ENCODE measurements at places on chromosomes 2 and 18. TPM values are rescaled to one million over a fixed set of nuclear protein-coding genes. Genes with fewer than 3 reads are reported as not detected.

UGT1A5 gene
- total RNA-seq: not detected

DNA sequence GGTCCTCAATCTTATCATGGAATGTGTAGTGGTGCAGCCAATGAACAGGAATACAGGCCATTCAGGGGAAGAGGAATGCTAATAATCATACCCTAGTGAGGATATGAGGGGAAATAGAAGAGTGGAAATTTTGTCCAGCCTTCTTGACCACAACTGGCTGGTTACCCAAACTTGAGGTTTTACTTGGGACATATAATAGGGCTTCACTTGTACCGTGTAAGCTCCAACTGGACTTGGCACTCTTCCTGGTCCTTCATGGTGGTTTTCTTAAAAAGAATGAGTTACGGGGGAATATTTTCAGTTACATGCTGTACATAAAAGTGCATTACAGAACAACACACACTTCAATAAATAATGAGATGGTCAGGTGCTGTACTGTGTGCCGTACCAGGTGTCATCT, 234.9 kb upstream of the RASGRP3 start:
- DNase-seq: no peak
- H3K4me1 ChIP-seq: peaks cover 10% of the 10 kb centered on the region
- H3K27me3 ChIP-seq: no peaks in the 10 kb centered on the region
- no peaks in the 10 kb centered on the region for H3K36me3 ChIP-seq
- no peak overlapping the region for H3K27ac ChIP-seq

- DNase-seq: no peak
- H3K36me3 ChIP-seq: no peaks in the 10 kb centered on the region
- H3K27me3 ChIP-seq: no peaks in the 10 kb centered on the region
Measured at GRCh38 chr2:122736279-122736678, 980.8 kb downstream of the TSN start.

DNA sequence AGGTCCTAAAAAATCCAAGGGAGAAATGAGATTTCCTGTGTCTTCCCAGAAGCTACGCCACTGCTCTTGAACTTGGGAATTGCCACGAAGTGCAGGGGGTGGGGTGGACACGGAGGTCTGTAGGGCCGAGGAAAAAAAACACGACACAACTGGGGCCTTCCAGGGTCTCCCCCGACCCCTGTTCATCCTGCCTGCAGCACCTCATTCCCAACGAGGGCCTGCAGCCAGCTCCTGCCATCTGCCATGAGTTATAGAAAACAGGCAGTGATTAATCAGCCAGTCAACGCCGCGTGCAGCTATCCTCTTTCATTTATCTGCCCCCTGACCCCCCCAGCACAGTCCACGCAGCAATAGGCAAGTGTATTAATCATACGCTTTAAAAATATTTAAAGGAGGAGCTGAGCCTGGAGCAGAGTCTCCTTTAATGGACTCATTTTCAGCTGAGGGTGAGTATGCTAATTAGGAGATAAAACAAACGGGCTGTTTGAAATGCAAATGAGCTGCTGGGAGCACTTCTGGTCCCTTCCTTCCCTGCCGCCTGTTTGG, 209.9 kb downstream of the TFCP2L1 start:
- H3K4me1 ChIP-seq: no peaks in the 10 kb centered on the region
- H3K4me3 ChIP-seq: no peak overlapping the region
- peak; percentile 75 for DNase-seq
- no peak overlapping the region for H3K27ac ChIP-seq
- H3K27me3 ChIP-seq: no peaks in the 10 kb centered on the region
- H3K36me3 ChIP-seq: no peaks in the 10 kb centered on the region

DNA sequence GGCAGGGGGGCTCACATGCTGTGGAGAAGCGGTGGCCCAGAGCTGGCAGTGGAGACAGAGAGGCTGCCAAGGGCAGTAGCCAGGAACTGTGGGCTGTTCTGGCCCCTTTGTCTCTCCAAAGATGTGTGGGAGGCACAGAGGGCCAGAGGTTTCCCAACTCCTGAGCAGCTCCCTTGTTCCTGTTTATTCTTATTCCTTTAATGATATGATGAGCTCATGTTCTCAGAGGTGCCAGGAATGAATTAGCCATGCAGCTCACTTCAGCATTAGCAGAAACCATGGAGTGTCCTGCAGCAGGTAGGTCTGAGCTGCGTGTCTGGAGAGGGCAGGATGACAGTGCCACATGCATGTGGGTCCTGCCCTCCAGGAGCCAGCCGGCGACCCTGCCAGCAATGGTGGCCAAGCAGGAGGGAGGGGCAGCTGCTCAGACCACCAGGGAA, 77.9 kb upstream of the FZD7 start:
- no peaks in the 10 kb centered on the region for H3K36me3 ChIP-seq
- H3K27me3 ChIP-seq: no peaks in the 10 kb centered on the region
- no peak overlapping the region for H3K27ac ChIP-seq
- no peak overlapping the region for H3K4me3 ChIP-seq

DNA sequence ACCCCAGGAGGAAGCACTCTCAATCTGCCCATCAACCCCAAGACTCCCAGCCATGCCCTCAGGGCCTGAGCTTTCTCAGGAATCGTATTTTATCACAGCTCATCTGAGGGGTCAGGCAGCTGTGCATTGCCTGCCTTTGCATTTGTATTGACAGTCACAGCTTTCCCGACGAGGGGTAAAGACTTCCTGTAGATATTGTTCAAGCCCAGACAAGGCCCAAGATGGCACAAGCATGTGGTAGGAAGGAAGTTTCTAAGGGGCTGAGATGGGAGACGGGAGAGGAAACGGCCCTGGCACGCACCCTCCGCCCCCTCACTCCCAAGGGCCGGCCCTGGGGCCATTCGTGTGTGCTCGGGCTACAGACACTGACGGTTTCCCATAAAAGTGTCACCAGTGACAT, 34.2 kb upstream of the PRLH start:
- no peak overlapping the region for H3K4me3 ChIP-seq
- H3K4me1 ChIP-seq: peaks cover 6% of the 10 kb centered on the region
- no peaks in the 10 kb centered on the region for H3K27me3 ChIP-seq
- DNase-seq: no peak

- peaks cover 66% of the 10 kb centered on the region for H3K36me3 ChIP-seq
- no peaks in the 10 kb centered on the region for H3K27me3 ChIP-seq
- no peak overlapping the region for H3K4me3 ChIP-seq
- no peak overlapping the region for H3K27ac ChIP-seq
Measured at GRCh38 chr18:261398-262073, 6.3 kb downstream of the THOC1 start.

KCNIP3 gene
- total RNA-seq: not detected

DNA sequence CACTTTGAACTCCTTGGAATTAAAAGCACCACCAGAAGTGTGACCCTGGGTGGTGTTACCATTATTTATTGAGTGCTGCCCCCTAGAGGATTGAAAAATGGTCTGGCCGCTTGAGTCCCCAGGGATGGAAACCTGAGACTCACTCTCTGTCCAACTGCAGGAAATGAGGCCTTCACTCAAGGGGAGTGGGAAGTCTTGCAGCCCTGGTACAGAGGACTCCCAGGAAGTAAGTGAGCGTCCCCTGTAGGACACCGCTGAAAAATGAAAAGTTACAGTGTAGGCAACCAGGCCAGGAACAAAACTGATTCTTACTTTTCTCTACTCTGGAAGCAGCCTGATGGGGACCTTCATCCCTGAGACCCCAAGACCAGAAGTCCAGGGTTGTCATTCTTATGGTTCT, 2.2 kb upstream of the NRP2 start:
- H3K4me1 ChIP-seq: peaks cover 49% of the 10 kb centered on the region
- H3K4me3 ChIP-seq: no peak overlapping the region
- no peaks in the 10 kb centered on the region for H3K27me3 ChIP-seq
- DNase-seq: peak; percentile 95
- H3K27ac ChIP-seq: no peak overlapping the region
- no peaks in the 10 kb centered on the region for H3K36me3 ChIP-seq

DNA sequence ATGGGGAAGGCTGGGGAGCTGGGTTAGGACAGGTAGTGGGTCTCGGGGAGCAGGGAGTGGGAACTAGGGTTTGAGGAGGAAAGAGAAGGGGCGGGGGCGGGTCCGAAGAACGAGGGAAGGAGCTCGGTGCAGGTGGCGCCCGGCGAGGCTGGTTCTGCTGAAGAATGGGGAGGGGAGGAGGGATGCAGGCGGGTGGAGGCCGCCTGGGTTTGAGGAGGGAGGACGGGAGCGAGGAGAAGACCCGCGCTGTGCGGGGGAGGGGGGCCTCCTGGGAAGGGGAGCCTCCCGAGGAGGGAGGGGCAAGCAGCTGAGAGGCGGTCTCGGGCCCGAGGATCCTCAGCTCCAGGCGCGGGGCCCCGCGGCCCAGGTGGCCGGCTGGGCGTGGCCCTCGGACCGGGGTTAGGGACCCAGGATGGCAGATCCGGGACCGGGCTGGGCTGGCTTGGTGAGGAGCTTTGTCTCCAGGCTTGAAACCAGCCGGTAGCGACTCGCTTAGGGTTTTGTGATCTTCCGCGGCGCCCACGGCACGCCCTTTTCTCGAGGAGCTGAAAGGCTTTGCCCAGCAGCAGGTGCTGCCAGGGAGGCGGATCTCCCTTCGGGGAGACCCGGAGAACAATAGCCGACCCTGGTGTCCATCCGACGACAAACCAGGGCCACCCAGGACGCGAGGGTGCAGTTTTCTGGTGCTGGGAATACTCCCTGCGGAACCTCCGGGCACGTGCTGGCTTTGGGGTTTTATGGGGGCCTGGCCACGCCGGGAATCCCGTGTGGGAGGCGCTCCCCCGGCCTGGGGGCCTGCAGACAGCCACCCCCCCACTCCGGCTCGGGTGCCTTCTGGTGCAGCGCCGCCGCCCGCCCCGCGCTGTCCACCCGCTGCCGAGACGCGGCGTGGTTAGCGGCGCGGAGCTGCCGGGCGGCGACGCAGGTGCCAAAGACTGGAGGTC, 1.4 kb downstream of the DPYSL5 start:
- no peak overlapping the region for H3K4me3 ChIP-seq
- no peaks in the 10 kb centered on the region for H3K27me3 ChIP-seq
- no peak overlapping the region for H3K27ac ChIP-seq
- no peaks in the 10 kb centered on the region for H3K36me3 ChIP-seq

FABP1 gene
- total RNA-seq: not detected

CDH2 gene
- total RNA-seq: not detected

- no peaks in the 10 kb centered on the region for H3K4me1 ChIP-seq
- no peak overlapping the region for H3K4me3 ChIP-seq
- DNase-seq: no peak
- H3K27ac ChIP-seq: no peak overlapping the region
Measured at GRCh38 chr2:33363325-33364298, 112.8 kb upstream of the RASGRP3 start.

GRCh38 chr2:170262806-170263205, 84.9 kb downstream of the MYO3B start:
- no peak overlapping the region for H3K27ac ChIP-seq
- H3K36me3 ChIP-seq: no peaks in the 10 kb centered on the region
- no peak overlapping the region for H3K4me3 ChIP-seq
- DNase-seq: no peak
- H3K4me1 ChIP-seq: no peaks in the 10 kb centered on the region

SLC9A4 gene
- not detected for total RNA-seq

DNA sequence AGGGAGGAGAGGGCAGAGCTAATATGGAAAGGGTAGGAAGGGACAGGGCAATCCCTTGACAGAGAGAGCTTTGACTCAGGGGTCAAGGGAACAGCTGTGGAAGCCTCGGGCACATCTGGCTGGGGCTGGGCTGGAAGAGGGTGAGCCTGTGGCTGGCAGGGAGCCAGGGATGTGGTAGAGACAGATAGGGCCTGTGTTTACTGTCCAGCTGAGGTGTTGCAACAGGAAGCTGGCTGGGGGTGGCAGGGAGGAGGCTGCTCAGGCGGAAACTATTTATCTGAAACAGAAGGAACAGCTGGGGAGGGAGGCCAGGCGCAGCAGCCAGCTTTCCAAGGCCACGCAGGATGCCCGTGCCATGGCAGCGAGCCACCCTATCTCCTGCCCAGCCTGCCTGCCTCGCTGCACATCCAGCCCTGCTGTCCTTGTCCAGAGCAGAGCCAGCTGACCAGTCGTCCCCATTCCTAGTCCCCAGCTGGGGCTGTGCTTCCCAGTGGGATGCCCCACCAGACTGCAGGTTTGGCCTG, 264.7 kb downstream of the CYP26B1 start:
- H3K27ac ChIP-seq: no peak overlapping the region
- no peaks in the 10 kb centered on the region for H3K36me3 ChIP-seq
- H3K4me3 ChIP-seq: no peak overlapping the region
- no peaks in the 10 kb centered on the region for H3K4me1 ChIP-seq
- DNase-seq: no peak

DNA sequence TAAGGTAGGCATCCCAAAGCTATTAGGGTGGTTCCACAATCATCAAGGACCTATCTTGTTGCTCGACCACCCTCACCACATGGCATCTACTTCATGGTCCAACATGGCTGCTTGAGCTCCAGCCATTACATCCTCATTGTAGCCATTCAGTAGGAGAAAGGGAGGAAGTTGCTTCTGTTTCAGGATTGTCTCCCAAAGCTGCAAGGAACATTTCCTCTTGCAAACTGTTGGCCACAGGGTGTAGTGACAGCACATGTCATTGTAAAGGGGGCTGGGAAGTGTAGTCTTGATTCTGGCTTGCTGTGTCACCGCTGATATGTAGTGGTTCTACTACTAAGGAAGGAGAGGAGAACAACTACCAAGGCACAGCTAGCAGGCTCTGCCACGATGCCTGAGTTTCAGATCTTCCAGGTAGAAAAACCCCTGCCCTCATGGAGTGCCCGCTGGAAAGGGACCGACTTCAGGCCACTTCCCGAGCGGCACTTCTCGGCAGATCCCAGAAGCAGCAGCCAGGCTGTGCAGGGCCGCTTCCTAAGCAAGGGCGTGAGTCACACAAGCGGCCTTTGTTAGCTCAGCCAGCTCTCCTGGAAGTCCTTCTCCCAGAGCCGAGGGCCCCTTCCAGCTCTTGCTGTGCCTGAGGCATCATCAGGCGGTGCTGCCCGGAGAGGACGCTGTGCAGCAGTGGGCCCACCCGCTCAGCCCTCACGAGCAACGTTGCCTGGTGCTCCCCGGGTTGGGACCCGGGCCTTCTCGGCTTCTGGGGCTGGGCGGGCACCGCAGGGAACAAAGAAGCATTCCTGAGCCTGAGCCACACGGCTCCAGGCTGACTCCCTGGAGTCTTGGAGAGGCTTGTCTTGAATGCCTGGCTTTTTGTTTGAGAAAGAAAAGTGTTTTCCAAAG, 58.2 kb downstream of the HS6ST1 start:
- no peak overlapping the region for H3K27ac ChIP-seq
- no peaks in the 10 kb centered on the region for H3K36me3 ChIP-seq
- H3K4me1 ChIP-seq: no peaks in the 10 kb centered on the region
- DNase-seq: no peak
- H3K4me3 ChIP-seq: no peak overlapping the region

GRCh38 chr2:83143946-83144345, 1315.1 kb downstream of the SUCLG1 start:
- H3K27me3 ChIP-seq: no peaks in the 10 kb centered on the region
- no peak for DNase-seq
- no peak overlapping the region for H3K27ac ChIP-seq
